ENCODE measurements at places on chromosomes 16 and 17.

DNA sequence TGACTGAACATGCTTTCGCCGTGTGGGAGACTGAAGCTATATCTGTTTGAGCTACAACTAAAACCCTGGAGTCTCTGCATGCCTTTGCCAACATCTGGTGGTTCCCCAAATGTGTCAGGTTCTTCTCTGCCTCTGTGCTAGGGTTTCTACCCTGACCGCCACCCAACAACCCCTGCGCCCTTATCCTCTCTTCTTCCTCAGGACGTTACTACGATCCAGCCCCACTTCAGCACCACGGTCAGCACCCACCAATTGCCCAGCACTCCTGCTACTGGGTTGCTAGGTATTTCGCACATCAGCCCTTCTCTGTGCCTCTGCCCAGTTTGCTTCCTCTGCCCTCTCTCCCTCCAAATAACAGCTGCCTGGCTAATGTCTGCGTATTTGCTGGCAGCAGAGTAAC lies 106.3 kb upstream of the HSBP1 start:
- no peak for DNase-seq

DNA sequence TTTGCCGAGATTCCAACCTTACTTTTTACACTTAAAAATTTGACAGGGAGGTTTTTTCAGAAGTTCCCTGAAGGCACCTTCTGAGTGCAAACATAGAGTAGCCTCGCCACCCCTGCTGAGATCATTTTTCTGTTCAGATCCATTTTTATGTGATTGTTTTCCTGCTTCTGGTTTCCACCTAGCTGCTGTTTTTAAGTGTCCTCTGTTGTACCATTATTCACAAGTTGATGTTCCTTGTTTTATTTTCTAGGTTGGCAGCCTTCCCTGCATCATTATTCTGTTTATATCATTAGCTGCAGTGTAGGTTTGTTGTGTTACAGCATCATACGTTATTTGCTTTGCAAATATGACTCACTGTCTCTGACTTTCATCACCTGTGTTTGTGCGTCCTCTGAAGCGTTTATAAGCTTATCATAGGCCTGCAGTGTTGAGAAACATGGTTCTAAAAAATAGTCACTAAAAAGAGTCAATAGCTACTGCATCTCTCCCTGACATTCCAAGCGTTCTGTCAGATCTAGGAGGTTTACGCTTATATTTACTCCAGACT lies 116.9 kb upstream of the CLEC3A start:
- DNase-seq: no peak

GRCh38 chr17:30599428-30600059 lies 122.3 kb downstream of the GOSR1 start:
- DNase-seq: no peak

GRCh38 chr17:56641894-56642293 lies 48.4 kb downstream of the NOG start:
- no peak for DNase-seq

- DNase-seq: no peak
These were observed 13.2 kb downstream of the JPT2 start for GRCh38 chr16:1691276-1691675.

DNA sequence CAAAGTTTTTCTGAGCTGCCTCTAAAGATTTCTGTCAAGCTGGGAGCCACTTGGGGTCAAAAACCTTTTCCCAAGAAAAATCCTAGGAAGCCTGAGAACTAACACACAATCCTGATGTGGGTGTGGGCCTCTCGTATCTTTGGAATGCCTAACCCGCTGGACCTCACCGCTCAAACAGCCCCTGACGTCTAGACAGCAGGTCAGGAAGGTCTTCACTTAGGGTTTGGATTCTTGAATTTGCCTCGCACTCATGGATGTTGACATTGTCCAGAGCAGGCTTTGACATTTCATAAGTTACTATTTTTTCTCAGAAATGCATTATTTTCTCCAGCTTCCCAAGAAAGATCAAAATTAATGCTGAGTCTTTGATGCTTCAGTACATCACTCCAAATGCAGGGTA lies 18.9 kb downstream of the TEX2 start:
- no peak for DNase-seq

DNA sequence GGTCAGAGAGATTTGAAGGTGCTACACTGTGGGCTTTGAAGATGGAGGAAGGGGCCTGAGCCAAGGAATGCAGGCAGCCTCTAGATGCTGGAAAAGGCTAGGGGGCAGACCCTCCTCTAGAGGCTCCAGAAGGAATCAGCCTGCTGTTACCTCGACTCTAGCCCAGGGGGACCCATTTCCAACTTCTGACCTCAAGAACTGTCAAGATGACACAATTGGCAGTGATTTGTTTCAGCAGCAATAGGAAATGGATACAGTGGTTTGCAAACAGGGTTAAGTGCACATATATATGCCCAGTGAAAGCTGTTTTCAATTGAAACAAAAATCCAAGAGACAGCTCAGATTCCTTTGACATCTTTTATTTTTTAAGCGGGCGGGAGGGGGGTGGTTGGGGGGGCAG lies 3.7 kb upstream of the ZDHHC1 start:
- DNase-seq: no peak

DNA sequence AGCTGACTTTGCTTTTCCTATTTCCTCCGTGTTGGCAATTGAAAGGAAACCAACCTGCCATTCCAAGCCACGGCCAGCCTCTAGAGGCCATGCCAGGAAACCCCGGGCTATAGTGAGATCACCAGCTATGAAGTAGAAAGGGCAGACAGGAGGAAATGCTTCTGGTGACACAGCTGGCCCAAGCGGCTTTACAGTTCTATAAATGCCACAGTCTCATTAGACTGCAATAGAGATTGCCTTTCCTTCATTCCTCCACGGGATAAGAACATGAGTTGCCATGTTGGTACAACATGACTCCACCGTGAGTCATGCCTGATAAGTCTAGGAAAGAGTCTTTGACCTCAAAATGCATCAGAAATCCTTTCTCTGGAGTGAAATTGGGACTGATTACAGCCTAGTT lies 384.9 kb downstream of the GRIN2A start:
- DNase-seq: no peak

DNA sequence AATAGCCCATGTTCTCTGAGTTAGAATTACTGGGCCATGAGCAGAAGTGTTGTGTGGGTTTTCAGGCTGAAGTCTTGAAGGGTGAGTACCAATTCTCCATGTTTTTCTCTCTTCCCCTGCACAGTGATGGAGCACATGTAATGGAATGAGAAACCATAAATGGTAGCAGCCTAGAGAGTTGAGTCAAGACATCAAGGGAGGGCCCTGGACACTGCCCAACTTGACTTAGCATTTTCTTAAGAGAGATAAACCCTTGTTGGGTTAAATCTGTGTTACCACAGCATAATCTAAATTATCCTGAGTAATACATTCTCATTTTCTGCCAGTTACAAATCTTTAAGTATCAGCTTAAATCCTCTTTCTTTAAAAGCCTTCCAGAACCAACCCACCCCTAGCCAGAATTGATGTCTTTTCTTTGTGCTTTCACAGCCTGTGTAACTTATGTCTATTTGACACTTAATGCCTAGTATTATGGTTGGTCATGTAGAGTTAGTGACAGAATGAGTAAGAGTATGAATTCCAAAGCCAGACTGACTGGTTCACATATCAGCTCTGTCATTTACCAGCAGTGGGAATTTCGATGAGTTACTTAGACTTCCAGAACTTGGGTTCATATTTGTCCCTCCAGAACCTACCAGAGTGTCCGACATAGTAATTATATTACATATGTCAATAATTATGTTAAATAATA lies 27.0 kb upstream of the RGS9 start:
- DNase-seq: no peak

- no peak for DNase-seq
These were observed 175.9 kb downstream of the SPECC1 start for GRCh38 chr17:20184977-20185619.

DNA sequence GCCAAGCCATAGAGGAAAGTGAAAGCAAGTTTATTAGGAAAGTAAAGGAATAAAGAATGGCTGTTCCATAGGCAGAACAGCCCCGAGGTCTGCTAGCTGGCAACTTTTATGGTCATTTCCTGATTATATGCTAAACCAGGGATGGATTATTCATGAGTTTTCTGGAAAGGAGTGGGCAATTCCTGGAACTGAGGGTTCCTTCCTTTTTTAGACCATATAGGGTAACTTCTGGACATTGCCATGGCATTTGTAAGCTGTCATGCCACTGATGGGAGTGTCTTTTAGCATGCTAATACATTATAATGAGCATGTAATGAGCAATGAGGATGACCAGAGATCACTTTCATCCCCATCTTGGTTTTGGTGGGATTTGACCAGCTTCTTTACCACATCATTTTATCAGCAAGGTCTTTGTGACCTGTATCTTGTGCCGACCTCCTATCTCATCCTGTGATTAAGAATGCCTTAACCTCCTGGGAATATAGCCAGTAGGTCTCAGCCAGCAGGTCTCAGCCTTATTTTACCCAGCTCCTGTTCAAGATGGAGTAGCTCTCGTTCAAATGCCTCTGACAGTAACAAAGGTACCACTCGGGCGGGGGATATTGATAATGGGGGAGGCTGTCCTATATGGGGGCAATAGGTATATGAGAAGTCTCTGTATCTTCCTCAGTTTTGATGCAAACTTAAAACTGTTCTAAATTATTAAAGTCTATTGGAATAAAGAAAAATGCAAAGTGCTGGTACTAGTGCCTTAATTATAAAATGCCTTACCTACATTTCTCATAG lies 38.9 kb upstream of the HELZ start:
- DNase-seq: no peak

GRCh38 chr16:86381491-86381890 lies 128.8 kb upstream of the FOXF1 start:
- no peak for DNase-seq

DNA sequence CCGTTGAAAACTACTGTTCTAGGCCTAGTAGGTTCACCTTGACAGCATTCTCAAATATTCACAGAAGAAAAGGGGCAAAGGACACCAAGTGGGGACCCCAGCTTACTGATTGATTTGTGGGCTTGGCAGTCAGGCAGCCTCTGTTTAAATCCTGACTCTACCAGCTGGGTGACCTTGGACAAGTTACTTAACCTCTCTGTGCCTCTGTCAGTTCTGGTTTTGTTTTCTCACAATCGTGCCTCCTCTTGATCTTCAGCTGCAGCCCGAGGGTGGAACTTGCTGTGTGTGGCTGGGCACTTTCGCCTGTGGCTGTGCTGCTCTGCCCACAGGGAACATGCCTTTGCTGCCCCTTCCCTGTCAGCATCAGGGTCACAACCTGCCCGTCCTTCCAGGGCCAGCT lies 17.8 kb downstream of the RAP1GAP2 start:
- DNase-seq: no peak

GRCh38 chr16:57615813-57616212 lies 12.6 kb upstream of the ADGRG1 start:
- DNase-seq: no peak

GRCh38 chr17:6506679-6507231 lies 49.6 kb downstream of the PITPNM3 start:
- DNase-seq: no peak

DNA sequence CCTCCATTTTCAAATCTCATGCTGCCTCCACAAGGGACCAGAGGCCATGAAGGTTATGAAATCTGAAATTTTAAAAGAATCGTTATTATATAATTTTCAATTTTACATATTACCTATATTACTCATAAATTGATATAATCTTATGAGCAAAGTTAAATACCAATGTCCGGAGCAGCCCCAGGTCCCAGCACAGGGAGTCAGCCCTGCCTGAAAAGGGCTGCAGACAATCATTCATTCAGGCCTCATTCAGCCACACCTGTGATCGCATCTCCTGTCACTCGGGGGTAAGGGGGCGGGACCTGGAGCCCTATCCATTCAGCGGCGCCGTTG lies 172.5 kb downstream of the AHSP start:
- DNase-seq: no peak

DNA sequence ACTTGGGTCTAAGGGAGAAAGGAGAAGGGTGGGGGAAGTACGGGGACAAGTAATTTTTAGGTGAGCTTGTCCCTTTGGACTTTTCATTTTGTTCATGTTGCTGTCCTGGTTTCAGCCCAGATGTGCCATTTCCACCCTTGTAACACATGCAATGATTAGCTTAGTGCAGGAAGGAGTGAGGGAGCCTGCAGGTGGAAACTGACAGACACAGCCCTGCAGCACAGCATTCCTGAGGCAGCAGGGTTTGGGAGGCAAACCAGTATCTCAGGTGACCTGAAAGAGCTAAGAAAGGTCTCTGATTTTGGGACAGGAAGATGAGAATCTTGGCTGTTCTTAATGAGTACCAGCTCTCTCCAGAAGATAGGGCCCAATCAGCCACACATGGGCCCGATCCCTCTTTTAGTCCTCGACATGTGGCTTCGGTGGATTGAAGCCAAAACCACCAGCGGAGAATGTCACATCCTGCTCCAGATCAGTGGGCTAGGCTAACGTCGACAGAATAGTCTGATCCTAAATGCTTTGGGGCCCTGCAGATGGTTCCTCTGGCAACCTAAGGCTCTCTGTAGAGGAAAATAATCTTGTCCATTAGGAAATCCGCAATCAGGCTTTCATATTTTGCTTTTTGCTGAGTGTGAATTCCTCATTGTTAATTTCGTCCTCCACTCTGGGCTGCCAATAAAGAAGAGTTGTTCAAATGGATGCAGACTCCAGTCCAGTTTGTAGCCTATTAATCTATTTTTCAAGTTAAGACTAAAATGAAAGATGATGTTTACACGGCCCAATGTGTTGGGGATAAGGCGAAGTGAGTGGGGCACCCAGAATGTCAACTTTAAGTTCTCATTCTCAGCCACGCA lies 3.8 kb upstream of the RNF157 start:
- no peak for DNase-seq

- DNase-seq: no peak
These were observed 80.8 kb downstream of the ZDHHC7 start for GRCh38 chr16:84930298-84931106.

GRCh38 chr16:17329391-17329790 lies 141.4 kb downstream of the XYLT1 start:
- no peak for DNase-seq

DNA sequence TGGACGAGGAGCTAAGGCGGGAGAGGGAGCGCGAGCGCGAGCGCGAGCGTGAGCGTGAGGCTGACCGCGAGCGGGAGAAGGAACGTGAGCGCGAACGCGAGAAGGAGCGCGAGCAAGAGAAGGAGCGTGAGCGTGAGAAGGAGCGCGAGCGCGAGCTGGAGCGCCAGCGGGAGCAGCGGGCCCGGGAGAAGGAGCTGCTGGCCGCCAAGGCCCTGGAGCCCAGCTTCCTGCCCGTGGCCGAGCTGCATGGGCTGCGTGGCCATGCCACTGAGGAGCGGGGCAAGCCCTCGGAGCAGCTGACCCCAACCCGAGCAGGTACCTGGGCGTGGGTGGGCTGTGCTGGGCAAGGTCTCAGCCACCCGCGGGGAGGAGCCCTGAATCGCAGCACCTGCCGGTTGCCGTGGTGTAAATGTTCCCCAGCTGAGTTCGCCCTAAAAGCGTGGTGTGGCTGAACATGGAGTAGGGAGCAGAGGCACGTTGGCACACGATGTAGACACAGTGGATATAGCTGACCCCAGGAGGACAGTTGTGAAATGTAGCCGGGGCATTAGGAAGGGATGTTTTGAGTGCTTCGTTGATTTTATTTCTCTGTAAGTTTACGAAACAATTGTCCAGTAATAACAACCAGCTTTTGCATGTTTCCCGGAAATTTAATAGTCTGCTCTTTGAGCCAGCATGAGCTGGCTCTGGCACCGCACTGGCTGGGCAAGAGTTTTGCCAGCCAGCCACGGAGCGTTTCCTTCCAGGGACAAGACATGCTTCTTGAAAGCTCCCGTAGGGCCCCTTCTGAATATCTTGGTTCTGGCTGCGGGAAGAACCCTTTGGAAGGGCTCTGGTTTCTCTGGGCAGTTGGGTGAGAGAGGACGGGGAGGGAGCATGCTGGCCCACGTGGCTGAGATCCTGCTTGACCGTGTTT lies 32.1 kb downstream of the GINS2 start:
- DNase-seq: no peak
